GM12878 (cell line): ENCODE measurements at places on chromosomes 12 and 14. TPM values are rescaled to one million over a fixed set of nuclear protein-coding genes. Genes with fewer than 3 reads are reported as not detected.

The GPR137C gene
- 0.24 and 0.72 TPM in 2 replicates for total RNA-seq

The XPOT gene
- 64.5 and 69.1 TPM in 2 replicates for total RNA-seq

DNA sequence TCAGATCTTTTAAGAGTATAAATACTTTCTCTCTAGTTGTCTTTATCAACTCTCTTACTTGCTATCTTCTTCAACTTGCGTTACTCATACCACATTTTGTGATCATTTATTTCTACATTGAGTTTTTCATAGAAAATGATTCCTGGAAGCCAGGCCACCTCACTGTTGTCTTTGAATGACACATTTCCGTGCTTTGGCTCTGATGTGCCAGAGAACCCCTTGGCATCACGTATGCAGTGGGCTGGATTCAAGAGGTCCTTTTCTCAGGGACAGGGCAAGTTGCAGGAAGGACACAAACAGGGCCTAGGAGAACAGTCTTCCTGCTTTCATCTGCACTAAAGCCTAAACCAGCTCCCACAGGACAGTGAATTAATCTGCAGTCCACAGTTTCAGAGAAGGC lies 70.3 kb upstream of the PYGL start:
- H3K4me1 ChIP-seq: no peaks in the 10 kb centered on the region

The CIDEB gene
- 5.1 and 5.5 TPM in 2 replicates for total RNA-seq
